Heart left ventricle (tissue), 16 donors: ENCODE measurements at places on chromosomes 5 and 9. TPM values are rescaled to one million over a fixed set of nuclear protein-coding genes. Genes with fewer than 3 reads are reported as not detected.

DNAH5 gene
- 0.32 TPM for total RNA-seq

FANCC gene
- 3.8 TPM for total RNA-seq

ANKDD1B gene
- total RNA-seq: not detected

ANKRD18A gene
- 6.8 TPM for total RNA-seq

ADAMTS19 gene
- total RNA-seq: 0.43 TPM

RAI14 gene
- total RNA-seq: 15.0 TPM

SLC25A2 gene
- not detected for total RNA-seq

ZNF346 gene
- 11.3 TPM for total RNA-seq
